Naive thymus-derived CD8-positive, alpha-beta T cell (primary cell): ENCODE measurements at places on chromosomes 5 and 9. TPM values are rescaled to one million over a fixed set of nuclear protein-coding genes. Genes with fewer than 3 reads are reported as not detected.

GRCh38 chr5:147669169-147669869 lies 113.2 kb downstream of the JAKMIP2 start:
- DNase-seq: no peak

DNA sequence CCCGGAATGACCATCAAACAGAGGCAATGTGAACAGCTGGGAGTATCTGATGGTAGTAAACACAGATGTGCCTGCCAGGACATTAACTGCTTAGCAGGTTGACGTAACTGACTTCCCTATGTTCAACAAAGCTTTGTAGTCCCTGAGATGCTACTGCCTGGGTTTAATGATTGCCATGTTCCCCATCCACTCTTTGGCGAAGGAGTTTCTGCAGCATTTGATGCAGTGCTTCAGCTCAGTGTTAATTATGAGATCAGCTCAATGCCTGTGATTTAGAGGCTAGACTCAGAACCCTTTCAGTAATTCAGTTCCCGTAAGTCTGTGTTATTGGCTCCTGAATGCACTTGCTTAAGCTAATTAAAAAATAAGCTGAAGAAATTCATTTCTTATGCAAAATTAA lies 547.3 kb upstream of the ZNF608 start:
- DNase-seq: no peak

GRCh38 chr5:101838435-101838834 lies 457.6 kb downstream of the SLCO4C1 start:
- no peak for DNase-seq

- DNase-seq: no peak
Measured at GRCh38 chr9:76351006-76351405, 43.2 kb downstream of the RFK start.

DNA sequence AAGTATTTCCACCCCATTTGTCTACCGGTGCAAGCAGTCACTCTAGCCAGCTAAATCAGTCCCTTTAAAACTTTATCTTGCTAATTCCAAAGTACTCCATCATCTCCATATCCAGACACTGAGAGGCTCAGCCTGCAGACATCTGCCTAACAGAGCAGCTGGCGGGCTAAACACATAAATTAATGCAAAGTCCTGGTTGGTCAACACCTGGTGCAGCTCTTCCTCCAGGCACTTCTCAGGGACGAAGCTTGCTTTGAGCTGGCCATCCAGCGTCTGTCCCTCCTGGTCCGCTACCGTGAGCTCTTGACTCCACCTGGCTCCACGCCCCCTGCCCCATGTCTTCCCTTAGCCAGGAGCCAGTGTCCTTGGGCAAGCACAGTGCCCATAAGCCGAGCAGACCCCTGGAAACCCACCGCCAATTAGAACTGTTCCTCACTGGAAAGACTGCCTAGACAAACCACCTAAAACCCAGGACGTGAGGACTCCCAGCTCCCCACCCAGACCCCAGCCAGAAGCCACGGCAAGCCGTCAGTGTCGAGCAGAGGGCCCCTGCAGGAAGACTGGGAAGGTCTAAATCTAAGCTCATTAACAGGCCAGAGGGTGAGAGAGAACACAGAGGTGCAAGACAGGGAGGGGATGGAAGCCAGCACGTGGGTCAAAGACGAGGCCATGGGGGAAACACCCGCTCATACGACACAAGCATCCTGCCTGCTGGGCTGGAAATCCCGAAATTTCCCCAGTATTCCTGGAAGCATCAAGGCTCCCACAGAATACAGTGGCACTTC lies 120.0 kb downstream of the COL23A1 start:
- DNase-seq: no peak

GRCh38 chr5:58326022-58326421 lies 133.9 kb downstream of the PLK2 start:
- DNase-seq: no peak

GRCh38 chr9:98881836-98882568 lies 61.7 kb upstream of the COL15A1 start:
- DNase-seq: no peak

GRCh38 chr5:107469485-107470294 lies 201.0 kb downstream of the EFNA5 start:
- no peak for DNase-seq

GRCh38 chr5:40406741-40407211 lies 272.9 kb upstream of the PTGER4 start:
- DNase-seq: peak; percentile 61

DNA sequence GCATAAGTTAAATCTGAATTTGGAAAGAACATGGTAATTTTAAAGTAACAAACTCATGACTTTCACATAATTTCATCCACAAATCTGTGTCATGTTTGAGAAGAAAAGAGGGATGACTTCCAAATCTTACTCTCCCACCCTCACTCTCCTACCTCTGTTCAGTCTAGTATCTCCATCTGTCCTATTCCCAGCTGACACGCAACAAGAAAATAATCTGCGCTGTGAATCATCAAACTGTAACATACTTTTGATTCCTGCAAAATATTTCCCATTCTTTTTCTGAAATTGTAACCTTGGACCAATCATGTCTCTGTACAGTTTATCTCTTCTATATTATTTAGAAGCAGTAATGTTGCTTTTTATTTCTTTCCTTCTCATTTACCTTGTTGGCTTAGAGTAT lies 91.4 kb downstream of the SLC12A2 start:
- no peak for DNase-seq

- DNase-seq: no peak
Measured at GRCh38 chr5:127812570-127812969, 109.4 kb downstream of the CCDC192 start.

DNA sequence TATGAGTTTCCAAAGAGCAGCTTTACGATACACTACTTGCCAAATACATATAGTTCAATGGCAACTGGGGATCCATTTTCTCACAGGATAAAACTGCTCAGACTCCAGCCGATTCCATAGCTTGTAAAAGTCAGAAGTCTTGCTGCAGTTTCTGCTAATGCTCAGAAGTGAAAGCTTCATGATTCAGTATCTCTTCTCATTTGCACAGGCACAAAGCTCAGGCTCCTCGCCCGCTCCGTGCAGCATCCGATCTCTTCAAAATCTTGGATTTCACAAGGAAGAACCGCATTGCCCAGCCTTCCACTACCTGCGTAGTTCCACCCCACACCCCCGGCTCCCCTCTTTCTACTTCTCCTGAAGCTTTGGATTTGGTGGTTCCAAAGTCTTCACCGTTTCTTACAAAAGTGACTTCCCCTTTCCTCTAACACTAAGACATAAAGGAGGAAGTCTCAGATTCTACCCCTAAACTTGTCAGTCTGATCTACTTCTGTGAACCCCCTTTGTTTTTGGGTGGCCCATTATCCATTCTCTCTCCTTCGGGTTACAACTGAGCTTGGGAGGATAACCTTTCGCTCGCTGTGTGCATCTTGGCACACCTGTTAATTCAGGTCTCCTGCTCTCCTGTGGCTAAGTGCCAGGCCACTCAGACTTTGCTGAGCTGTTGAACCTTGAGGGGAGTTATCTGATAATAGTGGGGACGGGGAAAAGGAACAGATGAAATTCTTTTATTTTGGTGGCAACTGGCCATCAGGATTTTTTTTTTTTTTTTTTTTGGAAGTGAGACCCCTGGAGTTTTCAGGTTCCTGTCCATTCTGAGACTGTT lies 194.1 kb downstream of the GNA14 start:
- DNase-seq: no peak

GRCh38 chr5:58317808-58318207 lies 142.1 kb downstream of the PLK2 start:
- DNase-seq: no peak

GRCh38 chr5:58649716-58650115 lies 66.8 kb downstream of the RAB3C start:
- no peak for DNase-seq

- DNase-seq: no peak
Measured at GRCh38 chr5:178788381-178789085, 58.1 kb upstream of the ZNF354A start.

DNA sequence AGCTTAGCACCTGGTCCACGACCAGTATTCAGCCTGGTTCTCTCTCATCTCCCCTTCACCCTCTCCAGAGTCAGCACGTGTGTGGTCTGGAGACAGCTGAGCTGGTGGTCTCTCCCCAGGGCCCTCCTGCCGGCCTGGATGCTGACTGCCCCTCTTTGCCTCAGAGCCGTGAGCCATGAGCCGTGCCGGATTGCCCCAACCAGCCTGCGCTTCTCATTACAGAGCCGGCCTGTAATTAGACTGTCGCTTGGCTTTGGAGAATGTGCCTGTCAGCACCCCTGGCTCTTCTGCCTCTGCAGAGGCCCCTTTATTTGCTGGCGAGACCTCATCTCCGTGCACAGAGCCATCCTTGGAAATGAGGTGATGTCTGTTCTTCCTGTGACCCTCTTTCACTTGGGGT lies 118.7 kb upstream of the BOD1 start:
- DNase-seq: no peak

DNA sequence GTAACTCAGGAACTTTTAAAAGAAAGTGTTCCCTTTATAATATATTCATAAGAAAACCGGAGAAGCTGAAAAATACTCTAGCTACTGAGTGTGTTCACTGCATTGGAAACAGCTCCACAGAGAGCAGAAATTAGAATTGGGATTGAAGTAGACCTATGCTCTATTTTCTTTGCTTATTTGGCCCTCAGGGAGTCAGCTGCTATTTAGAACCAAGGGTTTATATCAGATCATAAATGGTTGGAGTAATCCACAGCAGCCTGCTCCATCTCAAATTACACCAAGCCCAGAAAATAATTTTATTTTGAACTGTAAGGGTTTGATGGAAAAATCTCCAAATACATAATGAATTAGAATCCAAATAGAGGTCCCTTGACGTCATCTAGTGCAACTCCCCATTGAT lies 202.6 kb downstream of the ADAMTSL1 start:
- no peak for DNase-seq

GRCh38 chr9:22514871-22515270 lies 68.2 kb downstream of the DMRTA1 start:
- DNase-seq: no peak

- DNase-seq: no peak
Measured at GRCh38 chr5:72505539-72506157, 1.6 kb downstream of the ZNF366 start.

- DNase-seq: no peak
Measured at GRCh38 chr5:10264604-10265003, 14.5 kb downstream of the CCT5 start.

GRCh38 chr5:60520451-60521227 lies 179.3 kb downstream of the DEPDC1B start:
- no peak for DNase-seq

GRCh38 chr9:30723656-30724055 lies 1660.8 kb upstream of the ACO1 start:
- no peak for DNase-seq

- DNase-seq: no peak
Measured at GRCh38 chr5:73514418-73514817, 16.2 kb downstream of the BTF3 start.

DNA sequence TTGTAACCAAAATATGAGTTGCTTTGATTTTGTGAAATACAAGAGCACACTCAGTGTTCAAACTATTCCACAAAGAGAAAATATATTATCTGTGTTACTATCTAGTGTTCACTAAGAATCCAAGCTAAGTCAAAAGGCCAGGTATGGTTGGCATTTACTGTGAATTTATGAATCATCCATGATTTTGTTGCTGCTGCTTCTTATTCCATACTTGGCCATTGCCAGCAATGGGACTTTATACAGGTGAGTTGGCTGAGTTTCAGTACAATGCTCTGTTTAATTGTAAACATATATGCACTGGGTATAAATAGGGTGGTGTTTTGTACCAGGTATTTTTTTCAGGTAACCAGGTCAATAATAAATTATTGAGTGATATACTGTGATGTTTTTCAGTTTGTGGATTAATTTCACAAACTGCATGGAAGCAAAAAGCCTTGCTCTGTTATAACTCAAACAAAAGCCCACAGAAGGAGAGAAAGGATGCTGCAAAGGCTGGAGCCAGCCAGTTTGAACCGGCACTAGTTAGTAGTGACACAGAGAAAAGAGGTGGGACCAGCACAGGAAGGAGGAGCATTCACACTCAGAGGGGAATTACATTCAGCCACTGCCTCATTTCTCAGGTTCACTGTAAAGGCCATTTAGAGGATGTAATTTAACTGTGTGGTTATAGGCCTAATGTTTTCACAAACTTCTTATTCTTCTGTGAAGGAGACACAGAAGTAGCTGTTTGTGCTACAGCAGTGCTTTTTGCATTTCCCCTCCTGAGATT lies 381.8 kb downstream of the ADGRV1 start:
- peak; percentile 16 for DNase-seq

DNA sequence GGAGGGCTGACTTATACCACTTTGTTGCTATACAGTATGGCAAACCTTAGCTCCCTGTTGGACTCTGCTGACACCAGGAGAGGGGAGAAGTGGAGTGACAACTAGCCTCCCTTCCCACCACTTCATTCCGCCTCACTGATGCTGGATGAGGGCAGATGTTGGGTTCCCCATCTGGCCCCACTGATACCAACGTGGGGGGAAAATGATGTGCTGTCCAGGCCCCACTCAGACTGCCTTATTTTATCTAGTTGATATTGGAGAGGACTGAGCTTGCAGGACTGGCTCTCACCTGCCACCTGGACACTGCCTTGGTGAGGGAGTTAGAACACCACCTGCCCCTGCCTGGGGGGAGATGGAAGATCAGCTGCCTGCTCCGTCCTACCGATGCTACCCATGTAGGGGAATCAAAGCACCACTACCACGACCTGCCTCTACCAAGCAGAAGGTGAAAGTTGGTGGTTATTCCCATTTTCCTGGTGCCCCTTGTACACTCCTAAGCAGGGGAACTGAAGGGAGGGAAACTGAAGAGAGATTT lies 292.1 kb downstream of the GADD45G start:
- no peak for DNase-seq

GRCh38 chr9:110258690-110259091 lies 2.4 kb upstream of the TXN start:
- DNase-seq: no peak

DNA sequence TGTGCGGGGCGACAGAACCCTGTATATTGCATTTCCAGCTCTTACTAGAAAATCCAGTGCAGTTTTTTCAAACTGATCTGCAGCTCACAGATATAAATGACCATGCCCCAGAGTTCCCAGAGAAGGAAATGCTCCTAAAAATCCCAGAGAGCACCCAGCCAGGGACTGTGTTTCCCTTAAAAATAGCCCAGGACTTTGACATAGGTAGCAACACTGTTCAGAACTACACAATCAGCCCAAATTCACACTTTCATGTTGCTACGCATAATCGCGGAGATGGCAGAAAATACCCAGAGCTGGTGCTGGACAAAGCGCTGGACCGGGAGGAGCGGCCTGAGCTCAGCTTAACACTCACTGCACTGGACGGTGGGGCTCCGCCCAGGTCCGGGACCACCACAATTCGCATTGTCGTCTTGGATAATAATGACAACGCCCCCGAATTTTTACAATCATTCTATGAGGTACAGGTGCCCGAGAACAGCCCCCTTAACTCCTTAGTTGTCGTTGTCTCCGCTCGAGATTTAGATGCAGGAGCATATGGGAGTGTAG lies 786 bp downstream of the PCDHB5 start:
- no peak for DNase-seq

CCNH gene
- total RNA-seq: 86.9 TPM

PCDHGA6 gene
- 0.60 TPM for total RNA-seq

PCDHGA12 gene
- total RNA-seq: 0.22 TPM

DBH gene
- total RNA-seq: not detected

ZFP62 gene
- total RNA-seq: 74.4 TPM

PKD2L2 gene
- not detected for total RNA-seq

KCNV2 gene
- not detected for total RNA-seq
